H1 (cell line): ENCODE measurements at places on chromosomes 13 and 19. TPM values are rescaled to one million over a fixed set of nuclear protein-coding genes. Genes with fewer than 3 reads are reported as not detected.
A peak's percentile ranks its signal among the peaks of the same experiment; 100 is the strongest.

Gene FCAR
- not detected in 2 replicates for total RNA-seq

Gene PCDH8
- 0.82 and 1.7 TPM in 2 replicates for total RNA-seq

Gene CFAP97D2
- not detected in 2 replicates for total RNA-seq

Gene VSTM2B
- total RNA-seq: 1.2 and 1.5 TPM in 2 replicates

Gene N4BP2L1
- total RNA-seq: 3.1 and 3.7 TPM in 2 replicates

Gene CGB1
- not detected in 2 replicates for total RNA-seq

Gene PDS5B
- 54.6 and 59.1 TPM in 2 replicates for total RNA-seq

Gene GARIN5A
- 8.1 and 9.1 TPM in 2 replicates for total RNA-seq

GRCh38 chr19:6413721-6414643, 10.6 kb downstream of the KHSRP start:
- H3K4me1 ChIP-seq: peaks cover 12% of the 10 kb centered on the region
- H3K4me3 ChIP-seq: no peak overlapping the region
- no peak for DNase-seq
- H3K27me3 ChIP-seq: no peaks in the 10 kb centered on the region

DNA sequence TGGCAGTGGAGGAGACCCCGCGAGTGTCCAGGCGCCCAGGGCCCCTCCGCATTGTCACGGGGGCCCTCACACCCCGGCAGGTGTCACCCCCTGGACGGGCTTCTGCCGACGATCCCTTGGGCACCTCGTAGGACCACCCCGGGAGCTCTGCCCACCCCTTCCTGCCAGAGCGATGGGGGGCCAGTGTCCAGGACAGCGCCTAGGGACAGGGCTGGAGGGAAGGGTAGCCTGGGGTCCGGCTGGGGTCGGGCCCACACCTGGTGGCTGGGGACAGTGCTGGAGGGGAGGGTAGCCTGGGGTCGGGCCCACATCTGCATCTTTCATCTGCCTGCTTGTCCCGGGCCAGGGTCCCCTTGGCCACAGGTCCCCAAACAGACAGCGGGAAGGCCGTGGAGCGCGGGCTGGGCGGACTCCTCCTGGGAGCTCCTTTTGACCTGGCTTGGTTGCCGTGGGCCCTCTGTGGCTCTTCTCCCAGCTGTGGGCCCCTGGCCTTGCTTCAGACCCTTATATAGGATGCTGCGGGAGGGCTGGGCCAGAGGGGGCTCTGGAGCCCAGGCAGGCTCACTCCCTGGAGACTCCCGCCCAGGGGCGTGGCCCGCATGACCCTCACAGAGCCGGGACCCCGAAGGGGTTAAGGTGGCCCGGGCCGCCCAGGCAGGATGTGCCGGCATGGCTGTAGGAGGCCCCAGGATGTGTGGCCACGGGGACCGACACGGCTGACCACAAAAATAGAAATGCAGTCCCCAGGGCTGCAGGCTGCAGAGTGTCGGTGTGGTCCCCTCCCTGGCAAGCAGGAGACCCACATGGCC, 74.1 kb upstream of the MCF2L start:
- peak; percentile 75 for DNase-seq
- peaks cover 15% of the 10 kb centered on the region for H3K27me3 ChIP-seq
- peaks cover 38% of the 10 kb centered on the region for H3K4me1 ChIP-seq
- no peak overlapping the region for H3K27ac ChIP-seq
- peak overlapping the region; percentile 47 for H3K4me3 ChIP-seq

GRCh38 chr19:1783874-1784273, 28.2 kb downstream of the ATP8B3 start:
- H3K4me1 ChIP-seq: no peaks in the 10 kb centered on the region
- peaks cover 31% of the 10 kb centered on the region for H3K27me3 ChIP-seq
- H3K36me3 ChIP-seq: no peaks in the 10 kb centered on the region
- no peak overlapping the region for H3K4me3 ChIP-seq
- H3K27ac ChIP-seq: no peak overlapping the region
- no peak for DNase-seq

DNA sequence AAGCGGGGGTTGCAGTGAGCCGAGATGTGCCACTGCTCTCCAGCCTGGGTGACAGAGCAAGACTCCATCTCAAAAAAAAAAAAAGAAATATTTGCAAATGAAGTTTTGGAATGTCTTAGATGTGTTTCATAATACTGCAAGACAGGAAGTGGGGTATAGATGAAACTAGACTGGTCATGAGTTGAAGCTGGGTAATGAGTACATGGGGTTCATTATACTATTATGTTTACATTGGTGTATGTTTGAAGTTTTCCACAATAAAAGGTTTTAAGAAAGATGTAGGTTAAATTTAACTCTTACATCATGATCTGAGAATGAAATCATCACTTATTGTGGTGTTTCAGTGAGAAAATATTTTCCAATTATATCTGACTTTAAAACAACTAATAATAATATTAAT, 19.0 kb downstream of the FNDC3A start:
- DNase-seq: no peak
- no peaks in the 10 kb centered on the region for H3K27me3 ChIP-seq
- H3K4me1 ChIP-seq: no peaks in the 10 kb centered on the region
- H3K4me3 ChIP-seq: no peak overlapping the region
- H3K27ac ChIP-seq: no peak overlapping the region
- no peaks in the 10 kb centered on the region for H3K36me3 ChIP-seq

GRCh38 chr13:40878321-40878720, 88.9 kb downstream of the SLC25A15 start:
- H3K36me3 ChIP-seq: 0 out of 2 replicates have a peak, but pooled peaks cover 3% of the 10 kb centered on the region
- no peaks in the 10 kb centered on the region for H3K4me1 ChIP-seq
- H3K27ac ChIP-seq: no peak overlapping the region
- no peaks in the 10 kb centered on the region for H3K27me3 ChIP-seq

GRCh38 chr19:50978772-50979390, 4.8 kb downstream of the KLK7 start:
- peaks cover 2% of the 10 kb centered on the region; the same call in 1 of the 2 replicates for H3K27me3 ChIP-seq
- H3K4me1 ChIP-seq: peaks cover 34% of the 10 kb centered on the region
- no peaks in the 10 kb centered on the region for H3K36me3 ChIP-seq
- DNase-seq: no peak
- H3K4me3 ChIP-seq: no peak overlapping the region

DNA sequence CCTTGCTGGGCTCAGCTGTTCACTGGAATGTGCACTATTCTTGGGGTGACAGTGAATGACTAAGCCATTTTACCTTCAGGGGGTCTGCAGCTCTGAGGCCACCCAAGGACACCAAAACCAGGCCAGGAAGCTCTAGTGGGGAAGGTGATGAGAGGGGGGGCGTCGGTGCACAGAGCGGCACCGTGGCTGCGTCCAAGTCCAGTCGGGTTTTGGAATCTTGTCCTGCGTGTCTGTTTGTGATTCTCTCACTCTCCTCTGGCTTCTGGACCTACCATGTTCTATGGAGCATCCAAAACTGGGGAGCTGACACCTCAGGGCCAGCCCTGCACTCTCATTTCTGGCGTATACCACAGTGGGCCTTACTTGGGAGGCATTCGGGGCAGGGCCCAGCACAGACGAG, 92.1 kb downstream of the RGCC start:
- no peak overlapping the region for H3K27ac ChIP-seq
- peaks cover 2% of the 10 kb centered on the region; the same call in 1 of the 2 replicates for H3K4me1 ChIP-seq
- no peaks in the 10 kb centered on the region for H3K36me3 ChIP-seq

- H3K27me3 ChIP-seq: no peaks in the 10 kb centered on the region
- H3K4me1 ChIP-seq: no peaks in the 10 kb centered on the region
- no peak overlapping the region for H3K27ac ChIP-seq
- DNase-seq: no peak
These were observed 56.1 kb downstream of the MLLT1 start for GRCh38 chr19:6223461-6224307.

- H3K27me3 ChIP-seq: no peaks in the 10 kb centered on the region
- no peaks in the 10 kb centered on the region for H3K4me1 ChIP-seq
- H3K27ac ChIP-seq: no peak overlapping the region
- H3K4me3 ChIP-seq: no peak overlapping the region
- no peaks in the 10 kb centered on the region for H3K36me3 ChIP-seq
These were observed 541.0 kb downstream of the RFC3 start for GRCh38 chr13:34358811-34359513.

DNA sequence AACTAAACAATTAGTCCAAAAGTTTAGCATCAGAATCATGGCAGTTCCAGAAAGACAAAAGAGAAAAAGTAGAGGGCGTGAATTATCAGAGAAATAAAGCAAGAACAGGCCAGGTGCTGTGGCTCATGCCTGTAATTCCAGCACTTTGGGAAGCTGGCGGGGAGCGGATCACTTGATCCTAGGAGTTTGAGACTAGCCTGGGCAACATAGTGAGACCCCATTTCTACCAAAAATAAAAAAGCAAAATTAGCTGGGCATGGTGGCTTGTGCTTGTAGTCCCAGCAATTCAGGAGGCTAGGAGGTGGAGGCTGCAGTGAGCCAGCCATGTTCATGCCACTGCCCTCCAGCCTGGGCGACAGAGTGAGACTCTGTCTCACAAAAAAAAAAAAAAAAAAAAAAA, 18.4 kb downstream of the ARL11 start:
- no peaks in the 10 kb centered on the region for H3K4me1 ChIP-seq
- no peak overlapping the region for H3K27ac ChIP-seq
- no peak for DNase-seq

- no peak overlapping the region for H3K4me3 ChIP-seq
- H3K4me1 ChIP-seq: no peaks in the 10 kb centered on the region
These were observed 3.4 kb downstream of the ITGBL1 start for GRCh38 chr13:101455863-101456262.

DNA sequence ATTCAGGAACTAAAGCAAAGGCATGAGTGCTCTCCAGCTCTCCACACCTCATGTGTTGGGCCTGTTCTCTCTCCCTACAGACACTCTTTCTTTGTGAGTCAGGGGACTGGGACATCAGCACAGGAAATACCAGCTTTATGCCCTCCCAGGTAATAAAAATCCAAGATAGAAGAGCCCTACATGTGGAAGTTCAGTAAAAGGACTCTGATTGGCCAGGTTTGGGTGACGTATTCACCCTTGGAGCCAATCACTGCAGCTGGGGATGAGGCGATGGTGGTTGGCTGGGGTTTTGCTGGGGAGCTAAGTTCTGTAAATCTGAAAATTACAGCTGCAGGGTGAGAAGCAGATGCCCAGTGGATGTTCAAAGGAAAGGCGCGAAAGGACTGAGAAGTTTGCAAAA, 32.5 kb downstream of the CCDC70 start:
- H3K4me3 ChIP-seq: no peak overlapping the region
- no peak overlapping the region for H3K27ac ChIP-seq
- DNase-seq: no peak
- H3K4me1 ChIP-seq: no peaks in the 10 kb centered on the region
- no peaks in the 10 kb centered on the region for H3K36me3 ChIP-seq
